Stimulated activated CD8-positive, alpha-beta memory T cell treated with anti-CD3 and anti-CD28 coated beads, Interleukin-15, amount 100 ng/mL, for 4 hours (primary cell): ENCODE measurements at places on chromosomes 4 and X.

GRCh38 chr4:89055157-89056080 is 1.6 kb downstream of the FAM13A start:
- no peak for DNase-seq

DNA sequence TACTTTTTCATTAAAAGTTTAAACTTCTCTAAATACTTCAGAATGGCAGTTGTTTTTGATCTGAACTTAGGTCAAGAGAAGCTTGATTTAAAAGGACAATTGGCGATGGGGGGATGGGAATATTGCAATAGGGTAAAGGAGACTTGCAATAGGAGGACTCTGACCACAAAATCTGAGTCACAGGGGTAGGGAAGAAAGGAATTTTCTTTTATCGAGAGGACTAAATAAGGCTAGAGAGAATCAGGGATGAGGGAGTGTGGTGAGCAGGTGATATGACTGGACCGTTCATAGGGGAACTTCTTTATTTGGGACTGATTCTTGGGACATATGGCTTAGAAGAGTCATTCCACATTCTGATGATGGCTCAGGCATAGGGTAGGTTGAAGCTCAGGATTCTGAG is 1260.2 kb downstream of the ADGRL3 start:
- DNase-seq = no peak

- DNase-seq = no peak
Measured at GRCh38 chr4:113815826-113816225, 54.3 kb upstream of the CAMK2D start.

DNA sequence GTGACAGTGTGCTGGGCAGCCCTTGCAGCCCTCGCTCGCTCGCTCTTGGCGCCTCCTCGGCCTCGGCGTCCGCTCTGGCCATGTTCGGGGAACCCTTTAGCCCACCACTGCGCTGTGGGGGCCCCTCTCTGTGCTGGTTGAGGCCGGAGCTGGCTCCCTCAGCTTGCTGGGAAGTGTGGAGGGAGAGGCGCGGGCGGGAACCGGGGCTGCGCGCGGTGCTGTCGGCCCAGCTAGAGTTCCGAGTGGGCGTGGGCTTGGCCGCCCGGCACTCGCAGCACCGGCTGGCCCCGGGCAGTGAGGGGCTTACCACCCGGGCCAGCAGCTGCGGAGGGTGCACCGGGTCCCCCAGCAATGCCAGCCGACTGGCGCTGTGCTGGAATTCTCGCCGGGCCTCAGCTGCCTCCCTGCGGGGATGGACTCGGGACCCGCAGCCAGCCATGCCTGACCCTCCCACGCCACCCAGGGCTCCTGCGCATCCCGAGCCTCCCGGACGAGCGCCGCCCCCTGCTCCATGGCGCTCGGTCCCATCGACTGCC is 770.1 kb upstream of the GALNTL6 start:
- DNase-seq = no peak

- DNase-seq = no peak
Measured at GRCh38 chr4:7737752-7738457, 201.8 kb downstream of the AFAP1 start.

GRCh38 chr4:181559637-181560036 is 683.6 kb upstream of the TENM3 start:
- DNase-seq = no peak

GRCh38 chr4:3655963-3656362 is 110.2 kb upstream of the ADRA2C start:
- DNase-seq = no peak

DNA sequence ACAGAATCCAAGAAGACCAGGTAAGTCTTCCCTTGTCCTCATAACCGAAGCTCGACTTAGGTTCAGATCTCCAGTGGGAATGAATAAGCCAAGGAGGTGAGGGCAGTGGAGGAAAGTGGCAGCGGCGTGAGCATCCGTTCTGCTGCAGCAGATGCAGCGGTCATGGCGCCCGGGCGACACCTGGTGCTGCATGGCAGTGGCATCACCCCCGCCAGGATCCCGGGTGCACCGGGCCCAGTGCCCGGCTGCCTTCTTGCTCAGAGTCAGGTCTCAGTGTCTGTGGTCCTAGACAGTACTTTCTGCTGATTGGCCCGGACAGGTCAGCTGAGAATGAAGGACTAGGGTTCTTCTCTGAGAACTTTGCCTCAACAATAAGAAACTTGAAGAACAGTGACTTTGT is 83.4 kb upstream of the SORBS2 start:
- DNase-seq = no peak

- no peak for DNase-seq
Measured at GRCh38 chrX:12174358-12174757, 36.1 kb downstream of the FRMPD4 start.

DNA sequence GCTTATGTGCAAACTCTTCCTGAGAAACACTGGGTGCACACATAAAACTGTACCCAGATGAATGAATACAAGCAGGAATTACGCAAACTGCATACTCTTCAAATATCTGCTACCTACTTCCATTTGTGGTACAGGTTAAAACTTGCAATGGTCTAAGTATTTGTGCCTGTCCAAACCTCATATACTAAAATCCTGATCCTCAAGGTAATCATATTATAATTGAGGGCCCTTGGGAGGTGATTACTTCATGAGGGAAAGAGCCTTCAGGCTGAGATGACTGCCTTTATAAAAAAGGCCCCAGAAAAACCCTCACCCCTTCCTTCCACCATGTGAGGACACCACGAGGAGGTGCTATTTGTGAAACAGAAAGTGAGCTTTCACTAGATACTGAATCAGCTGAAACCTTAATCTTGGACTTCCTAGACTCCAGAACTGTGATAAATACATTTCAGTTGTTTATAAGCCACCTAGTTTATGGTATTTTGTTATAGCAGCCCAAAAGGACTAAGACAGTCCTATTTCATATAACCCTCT is 1977.2 kb downstream of the PCDH7 start:
- DNase-seq = no peak

DNA sequence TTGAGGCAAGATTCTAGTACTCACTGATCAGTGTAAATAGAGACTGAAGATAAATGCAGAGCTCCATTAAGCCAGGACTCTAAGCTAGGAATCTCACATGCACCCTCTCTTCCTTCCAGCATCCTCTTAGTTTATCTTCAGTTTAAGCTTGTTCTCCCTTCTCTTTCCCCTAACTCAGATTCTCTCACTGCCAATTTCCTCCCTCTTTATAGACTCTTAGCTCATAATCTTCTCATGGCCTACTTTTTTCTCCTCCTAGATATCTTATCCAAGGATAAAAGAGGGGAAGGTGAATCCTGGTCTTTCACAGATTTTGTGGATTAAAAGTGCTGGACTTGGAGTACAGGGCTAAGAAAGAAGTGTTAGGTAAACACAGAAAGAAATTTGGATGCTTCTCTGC is 108.9 kb upstream of the TENM3 start:
- DNase-seq = no peak

DNA sequence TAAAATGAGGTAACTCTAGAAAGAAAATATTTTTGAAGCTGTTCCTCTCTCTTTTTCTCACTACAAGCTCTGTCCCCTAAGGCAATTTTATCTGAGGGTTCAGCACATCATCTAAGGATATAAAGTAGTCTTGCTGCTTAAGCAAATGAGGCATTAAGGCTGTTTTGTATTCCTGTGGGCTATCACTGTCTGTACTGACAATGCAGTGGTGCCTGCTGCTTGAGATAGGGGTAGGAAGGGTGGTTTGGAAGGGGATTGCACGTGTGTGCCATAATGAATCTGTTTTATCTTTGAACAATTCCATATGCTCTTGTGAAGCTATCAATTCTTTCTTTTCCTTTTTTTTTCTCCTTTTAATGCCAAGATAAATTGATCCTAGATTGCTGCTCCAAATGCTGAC is 128.0 kb upstream of the ATOH1 start:
- no peak for DNase-seq

DNA sequence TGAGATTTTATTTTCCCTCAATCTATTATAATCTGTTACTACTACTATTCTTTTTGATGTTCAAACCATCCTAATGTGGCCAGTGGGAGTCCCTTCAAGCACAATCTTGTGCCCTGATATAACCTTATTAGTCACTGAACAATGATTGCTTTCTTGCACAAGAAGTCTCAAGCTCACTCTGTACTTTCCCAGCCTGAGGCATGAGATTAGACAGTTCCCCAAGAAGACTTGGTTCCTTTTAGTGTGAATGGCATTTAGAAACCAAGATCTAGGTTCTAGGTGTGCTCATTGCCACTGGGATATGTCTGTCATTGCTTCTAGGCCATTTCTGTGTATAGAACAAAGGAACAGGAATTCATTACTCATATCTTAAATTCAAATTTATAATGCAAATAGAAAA is 28.0 kb upstream of the RBM41 start:
- DNase-seq = no peak

DNA sequence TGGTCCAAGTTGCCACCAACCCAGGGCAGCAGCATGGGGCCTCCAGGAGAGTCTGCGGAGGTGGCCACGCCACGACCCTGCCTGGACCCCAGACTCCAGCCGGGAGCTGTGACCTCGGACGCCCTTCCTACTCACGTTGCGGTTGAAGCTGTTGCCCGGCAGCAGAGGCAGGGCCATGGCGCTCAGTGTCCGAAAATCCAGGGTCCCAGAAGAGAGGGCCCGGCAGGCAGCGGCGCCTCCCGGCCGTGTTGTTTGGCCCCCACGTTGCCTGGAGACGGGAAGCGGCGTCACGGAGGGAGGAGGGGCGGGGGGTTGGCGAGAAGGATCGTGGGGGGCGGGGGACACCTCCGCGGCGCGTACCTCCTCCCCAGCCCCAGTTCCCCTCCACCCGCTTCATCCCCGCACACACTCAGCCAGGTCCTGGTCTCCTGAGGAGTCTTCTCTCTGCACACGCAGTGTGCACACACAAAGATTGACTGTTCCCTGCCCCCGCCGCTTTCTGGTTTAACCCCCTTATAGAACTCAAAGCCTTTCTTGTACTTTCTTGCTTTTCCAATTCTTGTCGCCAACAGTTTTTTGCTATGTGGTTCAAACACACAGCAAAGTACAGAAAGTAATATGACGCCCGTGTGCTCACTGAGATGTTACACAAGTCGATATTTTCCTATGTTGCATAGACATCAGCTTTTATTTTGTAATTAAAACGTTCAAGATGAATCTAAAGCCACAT is at the start of gene EFHC2:
Gene EFHC2 (minus strand): TSS at position 261 of the 730 bp plus-strand sequence. CDS start 84 bp downstream, at position 177.
- DNase-seq = no peak
